Epithelial cell of proximal tubule (primary cell): ENCODE measurements at places on chromosomes 3 and 15.

GRCh38 chr3:141279077-141279967 lies 47.7 kb downstream of the PXYLP1 start:
- no peak for DNase-seq

GRCh38 chr3:172559020-172559419 lies 35.8 kb upstream of the TNFSF10 start:
- DNase-seq: no peak

DNA sequence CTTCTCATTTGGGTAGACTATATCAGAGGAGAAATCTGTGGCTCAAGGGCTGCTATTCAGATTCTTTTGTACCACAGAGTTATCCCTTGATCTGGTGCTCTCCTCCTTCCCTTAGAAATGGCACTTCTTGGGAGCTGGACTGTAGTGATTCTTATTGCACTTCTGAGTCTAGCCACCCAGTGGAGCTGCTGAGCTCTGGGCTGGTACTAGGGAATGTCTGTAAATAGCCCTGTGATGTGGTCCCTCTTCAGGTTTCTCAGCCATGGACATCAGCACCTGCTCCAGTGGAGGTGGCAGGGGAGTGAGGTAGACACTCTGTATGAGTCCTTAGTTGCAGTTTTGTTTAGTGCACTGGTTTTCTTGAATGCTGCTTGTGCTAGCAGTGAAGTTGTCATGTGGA lies 1292.6 kb downstream of the SI start:
- DNase-seq: no peak

- DNase-seq: no peak
These were observed 62.5 kb downstream of the LRRC49 start for GRCh38 chr15:70955151-70955550.

DNA sequence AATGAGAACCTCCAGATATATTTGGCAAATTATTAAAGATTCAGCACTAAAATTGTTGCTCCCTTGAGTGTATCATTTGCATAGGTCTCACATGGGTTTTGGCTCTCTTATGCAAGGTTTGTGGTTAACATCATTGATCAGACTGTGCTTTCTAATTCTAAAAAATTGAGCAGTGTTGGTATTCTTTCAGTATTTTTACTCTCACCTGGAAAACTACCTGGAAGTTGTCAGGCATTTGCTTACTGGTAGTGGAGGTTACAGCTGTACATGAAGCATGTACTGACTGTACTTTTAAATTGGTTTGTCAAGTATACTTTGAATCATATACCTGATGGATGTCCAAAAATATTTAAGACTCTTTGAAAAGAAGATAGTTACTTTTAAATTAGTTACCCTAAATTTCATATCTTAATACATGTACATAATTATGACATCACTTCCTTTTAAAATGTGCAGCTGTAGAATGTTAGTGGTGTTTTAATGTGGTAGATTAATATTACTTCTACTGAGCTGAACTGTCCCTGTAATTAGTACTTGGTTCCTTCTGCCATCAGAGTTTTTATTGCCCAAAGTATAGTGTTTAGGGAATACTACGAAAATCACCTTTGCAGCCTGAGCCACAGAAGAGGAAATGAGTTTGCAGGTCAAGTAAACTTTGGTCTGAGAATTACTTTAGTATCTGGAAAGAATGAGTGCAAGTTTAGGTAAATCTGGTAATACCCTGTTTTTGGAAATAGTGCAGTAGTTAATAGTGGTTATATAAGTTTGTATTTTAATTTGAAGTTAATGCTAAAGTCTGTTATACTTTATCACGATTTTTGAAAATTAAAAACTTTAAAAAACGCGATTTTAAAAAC lies 2.8 kb downstream of the CHD2 start:
- DNase-seq: no peak

- DNase-seq: no peak
These were observed 172.6 kb upstream of the WNT5A start for GRCh38 chr3:55659701-55660100.
